Activated CD4-positive, alpha-beta memory T cell treated with anti-CD3 and anti-CD28 coated beads for 36 hours (primary cell): ENCODE measurements at places on chromosomes 7 and 10. TPM values are rescaled to one million over a fixed set of nuclear protein-coding genes. Genes with fewer than 3 reads are reported as not detected.

HOGA1 gene
- total RNA-seq = not detected

BTBD16 gene
- not detected for total RNA-seq

PRSS37 gene
- total RNA-seq = not detected

GRM3 gene
- not detected for total RNA-seq

KCND2 gene
- not detected for total RNA-seq

HMX3 gene
- 0.24 TPM for total RNA-seq

CTAGE8 gene
- 1.7 TPM for total RNA-seq

PSAP gene
- 137 TPM for total RNA-seq

TLX1 gene
- not detected for total RNA-seq

SPAG6 gene
- total RNA-seq = not detected

LRIT1 gene
- total RNA-seq = not detected

SPOCK2 gene
- 216 TPM for total RNA-seq

MARCHF5 gene
- 27.4 TPM for total RNA-seq

HTR7 gene
- total RNA-seq = not detected

BCAP29 gene
- 42.9 TPM for total RNA-seq

CCDC3 gene
- 0.45 TPM for total RNA-seq

ODAD2 gene
- total RNA-seq = not detected

HOXA6 gene
- not detected for total RNA-seq

CYP26C1 gene
- total RNA-seq = not detected

GLI3 gene
- total RNA-seq = 0.02 TPM

PAX4 gene
- not detected for total RNA-seq

PRLHR gene
- not detected for total RNA-seq

AMZ1 gene
- 0.94 TPM for total RNA-seq

ZNF425 gene
- 0.75 TPM for total RNA-seq

HMX2 gene
- total RNA-seq = 0.31 TPM

SEC31B gene
- total RNA-seq = 44.2 TPM

VWDE gene
- total RNA-seq = 2.3 TPM

SPDYE11 gene
- not detected for total RNA-seq

NUDT13 gene
- total RNA-seq = 1.4 TPM

IKZF1 gene
- 207 TPM for total RNA-seq

ADCY1 gene
- 0.57 TPM for total RNA-seq

NKX1-2 gene
- total RNA-seq = not detected

CACNA2D1 gene
- total RNA-seq = not detected

PLEKHS1 gene
- total RNA-seq = not detected

GPR15LG gene
- total RNA-seq = not detected

STEAP4 gene
- not detected for total RNA-seq

MMD2 gene
- not detected for total RNA-seq
